Stimulated activated CD4-positive, alpha-beta T cell treated with anti-CD3 and anti-CD28 coated beads, Interleukin-4, amount 100 ng/mL, for 24 hours (primary cell): ENCODE measurements at places on chromosomes 2 and 18.

DNA sequence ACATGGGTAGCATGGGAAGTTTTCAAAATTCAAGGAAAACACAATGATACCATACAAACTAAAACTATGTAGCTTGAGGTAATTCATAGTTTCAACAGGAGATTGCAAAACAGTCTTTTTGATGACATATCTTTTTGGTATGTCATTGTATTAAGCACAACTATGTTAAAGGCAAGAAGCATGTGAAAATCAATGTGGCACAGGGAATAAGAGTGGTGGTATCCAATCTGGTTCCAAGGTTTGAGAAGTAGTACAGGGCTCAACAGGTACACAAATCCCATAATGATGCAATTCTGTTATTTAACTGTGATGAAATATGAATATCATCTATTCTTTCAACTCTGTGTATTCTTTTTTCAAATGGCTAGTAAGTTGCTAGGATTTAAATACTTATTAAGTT is 16.4 kb upstream of the DLX2 start:
- DNase-seq: no peak

GRCh38 chr2:54388076-54388475 is 68.1 kb upstream of the SPTBN1 start:
- DNase-seq: no peak

DNA sequence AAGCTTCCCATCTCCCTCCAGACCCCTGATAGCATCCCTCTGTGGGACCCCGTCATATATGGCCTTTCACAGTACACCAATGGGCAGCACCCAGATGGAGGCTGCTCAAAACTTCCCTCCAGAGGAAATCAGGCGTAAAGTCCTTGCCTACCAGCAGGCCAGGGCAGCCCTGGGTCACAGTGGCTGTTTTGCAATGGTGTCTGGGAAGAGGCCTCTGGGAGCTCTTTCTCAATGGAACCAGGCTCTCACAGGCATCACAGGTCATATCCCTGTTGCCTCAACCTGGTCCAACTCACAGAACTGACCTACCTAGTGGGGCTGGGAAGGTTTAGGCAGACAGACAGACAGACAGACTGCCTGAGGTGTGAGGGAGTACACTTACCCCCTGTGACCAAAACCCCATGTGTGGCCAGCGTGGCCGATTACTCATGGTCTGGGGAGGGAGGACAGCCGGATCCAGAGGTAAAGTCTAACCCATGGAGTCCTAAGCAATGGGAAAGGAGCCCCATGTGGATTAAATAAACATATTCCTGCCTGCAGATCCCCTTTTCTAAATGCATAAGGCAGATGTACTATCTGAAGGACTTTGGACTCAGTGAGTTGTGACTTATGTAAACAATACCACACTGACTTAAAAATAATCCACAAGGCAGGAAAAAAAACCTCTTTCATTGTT is 58.2 kb downstream of the BCL2L11 start:
- DNase-seq: no peak

- DNase-seq: no peak
Observed at GRCh38 chr2:205972113-205972512, 113.9 kb downstream of the INO80D start.

GRCh38 chr2:28135324-28135723 is 244.8 kb downstream of the BABAM2 start:
- DNase-seq: no peak

- DNase-seq: no peak
Observed at GRCh38 chr2:163717515-163717914, 18.3 kb downstream of the FIGN start.

GRCh38 chr2:127913808-127914457 is 28.2 kb upstream of the AMMECR1L start:
- DNase-seq: no peak

DNA sequence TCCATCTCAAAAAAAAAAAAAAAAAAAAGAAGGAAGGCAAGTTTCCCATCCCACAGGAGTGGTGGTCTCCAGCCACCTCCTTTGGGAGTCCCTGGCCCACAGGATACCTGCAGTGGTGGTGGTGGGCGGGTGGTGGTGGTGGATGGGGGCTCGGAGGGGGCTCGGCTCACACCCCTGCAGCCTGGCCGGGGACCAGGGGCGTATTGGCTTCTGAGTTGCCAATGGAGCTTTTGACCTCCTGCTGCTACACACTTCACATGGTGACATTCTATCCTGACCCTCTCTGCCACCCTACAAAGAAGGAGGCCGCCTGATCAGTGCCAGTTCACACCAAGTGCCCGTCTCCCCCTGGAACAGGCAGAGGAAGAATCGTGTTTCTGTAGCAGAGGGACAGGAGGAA is 119.6 kb downstream of the NFATC1 start:
- DNase-seq: no peak

GRCh38 chr2:68302281-68302875 is 17.4 kb downstream of the CNRIP1 start:
- DNase-seq: no peak

GRCh38 chr2:81675641-81676040 is 1371.1 kb upstream of the LRRTM1 start:
- no peak for DNase-seq

- DNase-seq: no peak
Observed at GRCh38 chr2:226273440-226273839, 526.2 kb downstream of the IRS1 start.

GRCh38 chr18:12861637-12862036 is 22.4 kb downstream of the PTPN2 start:
- DNase-seq: no peak

- DNase-seq: no peak
Observed at GRCh38 chr2:233440714-233441113, 86.4 kb downstream of the DGKD start.

DNA sequence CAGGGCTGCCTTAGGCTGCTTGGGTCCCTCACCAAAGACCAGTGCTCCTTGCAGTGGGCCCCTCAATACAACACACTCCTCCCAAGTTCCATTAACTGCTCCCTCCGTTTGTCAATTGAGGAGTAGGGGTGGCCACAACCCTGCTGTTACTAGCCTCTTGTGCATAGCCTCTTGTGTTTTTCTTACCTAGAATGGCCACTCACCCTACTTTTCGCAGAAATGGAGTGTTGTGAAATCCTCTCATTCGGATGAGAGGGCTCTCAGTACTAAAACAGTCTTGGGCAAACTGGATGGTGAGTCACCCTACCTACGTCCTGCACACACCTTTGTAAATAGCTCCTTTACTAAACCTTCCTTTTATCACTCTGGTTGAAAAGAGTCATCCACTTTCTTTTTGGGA is 253.9 kb downstream of the OSR1 start:
- no peak for DNase-seq

- DNase-seq: no peak
Observed at GRCh38 chr2:226652369-226652768, 147.3 kb downstream of the IRS1 start.
